ENCODE measurements at places on chromosomes 1 and 21. TPM values are rescaled to one million over a fixed set of nuclear protein-coding genes. Genes with fewer than 3 reads are reported as not detected.

The RNPEP gene
- total RNA-seq, result 44.9 TPM

The CDC42SE1 gene
- total RNA-seq, result 101 TPM

The CFH gene
- total RNA-seq, result 1.5 TPM

The SMYD2 gene
- 38.2 TPM for total RNA-seq

The RLF gene
- total RNA-seq, result 20.9 TPM

- no peak overlapping the region for H3K4me3 ChIP-seq
- no peak overlapping the region for H3K27ac ChIP-seq
- H3K27me3 ChIP-seq, result no peaks in the 10 kb centered on the region
- DNase-seq, result peak; percentile 4
- H3K36me3 ChIP-seq, result no peaks in the 10 kb centered on the region
- H3K4me1 ChIP-seq, result peaks cover 64% of the 10 kb centered on the region
These were observed 28.5 kb upstream of the EPS8L3 start for GRCh38 chr1:109792056-109792831.

DNA sequence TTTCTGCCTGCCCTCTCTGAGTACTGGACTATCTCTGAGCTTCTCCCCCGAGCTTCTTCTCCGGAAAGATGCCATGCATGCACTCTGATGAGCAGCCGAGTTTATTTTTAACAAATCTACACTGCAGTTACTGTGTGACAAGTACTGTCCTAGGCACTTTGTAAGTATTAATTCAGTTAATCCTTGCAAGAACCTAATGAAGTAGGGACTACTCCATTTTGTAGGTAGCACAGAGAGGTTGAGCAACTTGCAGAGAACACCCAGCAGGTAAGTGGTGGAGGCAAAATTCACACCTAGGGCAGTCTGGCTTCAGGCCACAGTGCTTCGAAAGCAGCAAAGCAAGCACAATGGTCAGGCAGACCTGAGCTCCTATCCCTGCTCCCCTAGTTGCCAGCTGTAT is 3.8 kb upstream of the TAL1 start:
- H3K27ac ChIP-seq, result no peak overlapping the region
- no peak for DNase-seq
- no peak overlapping the region for H3K4me3 ChIP-seq
- H3K4me1 ChIP-seq, result peaks cover 20% of the 10 kb centered on the region
- no peaks in the 10 kb centered on the region for H3K36me3 ChIP-seq

- H3K36me3 ChIP-seq, result no peaks in the 10 kb centered on the region
- H3K4me3 ChIP-seq, result no peak overlapping the region
- H3K27me3 ChIP-seq, result no peaks in the 10 kb centered on the region
- no peak for DNase-seq
These were observed 162.3 kb downstream of the FMN2 start for GRCh38 chr1:240254006-240254405.

DNA sequence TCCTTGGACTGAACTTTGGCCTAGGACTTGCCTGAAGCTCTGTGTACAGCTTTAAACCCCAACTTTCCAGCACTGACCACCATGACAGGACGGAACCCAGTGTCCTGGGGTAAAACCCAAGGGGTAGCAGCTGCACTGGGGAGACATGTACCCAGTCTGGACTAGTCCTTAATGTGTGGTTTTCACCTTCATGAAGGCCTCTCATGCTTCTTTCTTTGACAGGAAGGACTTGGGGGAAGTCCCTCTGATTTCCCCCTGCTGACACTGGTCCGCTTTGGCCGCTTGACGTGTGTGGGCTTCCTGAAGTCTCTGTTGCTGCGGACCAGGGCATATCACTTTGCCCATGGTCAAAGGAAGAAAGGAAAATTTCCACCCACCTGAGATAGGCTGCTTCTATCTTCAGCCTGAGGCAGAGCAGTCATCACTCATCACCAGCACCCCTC is 66.3 kb upstream of the PRDX6 start:
- no peak for DNase-seq
- peak overlapping the region; percentile 24 for H3K27ac ChIP-seq
- H3K4me1 ChIP-seq, result peaks cover 36% of the 10 kb centered on the region
- H3K27me3 ChIP-seq, result no peaks in the 10 kb centered on the region

GRCh38 chr1:95879498-95880050 is 645.6 kb downstream of the RWDD3 start:
- H3K4me1 ChIP-seq, result no peaks in the 10 kb centered on the region
- no peaks in the 10 kb centered on the region for H3K36me3 ChIP-seq
- H3K27ac ChIP-seq, result no peak overlapping the region
- no peak for DNase-seq
- no peak overlapping the region for H3K4me3 ChIP-seq

DNA sequence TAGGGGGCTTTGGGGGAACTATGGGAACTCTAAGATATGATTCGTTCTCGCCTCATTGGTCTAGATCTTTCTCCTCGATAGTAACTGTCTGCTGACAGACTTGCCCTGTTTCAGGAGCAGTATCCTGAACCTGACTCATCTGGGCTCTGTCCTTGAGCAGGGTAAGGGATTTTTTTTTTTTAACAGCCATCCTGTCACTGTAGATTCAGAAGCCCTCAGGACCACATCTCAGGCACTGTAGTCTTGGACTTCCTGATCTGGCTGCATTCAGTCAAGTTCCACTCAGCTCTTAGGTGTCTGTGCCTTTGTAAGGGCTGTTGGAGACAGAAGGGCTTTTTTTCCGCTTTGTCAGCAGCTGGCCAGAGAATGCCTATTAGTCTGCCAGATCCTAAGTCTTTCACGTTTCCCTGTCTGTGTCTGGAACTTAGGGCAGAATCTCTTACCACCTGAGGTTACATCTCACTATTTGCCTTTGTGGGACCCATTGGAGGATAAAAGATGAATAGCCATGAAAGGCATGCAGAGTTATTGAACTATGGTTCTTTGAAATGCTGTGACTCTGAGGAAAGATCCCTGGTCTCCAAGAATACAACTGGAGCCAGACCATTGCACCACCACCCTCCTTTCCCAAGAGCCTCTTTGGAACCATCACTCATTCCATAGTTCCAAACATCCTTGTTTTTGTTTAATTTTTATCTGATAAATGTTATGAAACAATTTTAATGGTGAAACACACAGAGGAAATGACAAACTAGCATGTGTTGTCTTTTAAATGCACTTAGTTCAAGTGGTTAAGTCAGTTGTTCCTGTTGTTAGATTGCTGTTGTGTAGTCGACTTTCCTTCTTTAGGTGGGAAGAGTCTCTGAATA is 49.7 kb upstream of the MACF1 start:
- peaks cover 5% of the 10 kb centered on the region for H3K4me1 ChIP-seq
- H3K27ac ChIP-seq, result no peak overlapping the region
- no peaks in the 10 kb centered on the region for H3K36me3 ChIP-seq
- H3K27me3 ChIP-seq, result peaks cover 2% of the 10 kb centered on the region

DNA sequence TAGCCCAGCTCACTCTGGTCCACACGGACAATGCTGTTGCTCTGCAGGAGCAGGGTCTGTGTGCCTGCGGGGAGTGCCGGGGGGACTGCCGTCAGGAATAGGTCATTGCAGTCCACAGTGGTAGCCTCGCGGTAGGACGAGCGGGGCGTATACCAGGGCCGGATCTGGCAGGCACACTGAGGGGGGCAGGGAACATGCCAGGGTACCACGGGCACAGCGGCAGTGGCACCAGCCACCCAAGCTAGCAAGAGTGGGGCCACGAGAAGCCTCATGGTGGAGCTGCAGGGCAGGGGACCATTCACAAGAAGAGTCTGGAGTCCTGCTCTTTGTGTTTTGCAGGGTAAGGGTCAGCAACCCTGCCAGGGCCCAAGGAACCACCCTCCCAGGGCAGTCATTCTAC is 65.8 kb downstream of the LRRN2 start:
- no peaks in the 10 kb centered on the region for H3K36me3 ChIP-seq
- H3K27ac ChIP-seq, result no peak overlapping the region
- no peaks in the 10 kb centered on the region for H3K4me1 ChIP-seq
- H3K4me3 ChIP-seq, result no peak overlapping the region
- no peaks in the 10 kb centered on the region for H3K27me3 ChIP-seq
- DNase-seq, result no peak

All from activated CD4-positive, alpha-beta T cell treated with anti-CD3 and anti-CD28 coated beads for 36 hours (primary cell).